ENCODE measurements at places on chromosomes 11 and 22.

GRCh38 chr11:74860743-74861142 is 88.1 kb downstream of the XRRA1 start:
- no peak for DNase-seq

DNA sequence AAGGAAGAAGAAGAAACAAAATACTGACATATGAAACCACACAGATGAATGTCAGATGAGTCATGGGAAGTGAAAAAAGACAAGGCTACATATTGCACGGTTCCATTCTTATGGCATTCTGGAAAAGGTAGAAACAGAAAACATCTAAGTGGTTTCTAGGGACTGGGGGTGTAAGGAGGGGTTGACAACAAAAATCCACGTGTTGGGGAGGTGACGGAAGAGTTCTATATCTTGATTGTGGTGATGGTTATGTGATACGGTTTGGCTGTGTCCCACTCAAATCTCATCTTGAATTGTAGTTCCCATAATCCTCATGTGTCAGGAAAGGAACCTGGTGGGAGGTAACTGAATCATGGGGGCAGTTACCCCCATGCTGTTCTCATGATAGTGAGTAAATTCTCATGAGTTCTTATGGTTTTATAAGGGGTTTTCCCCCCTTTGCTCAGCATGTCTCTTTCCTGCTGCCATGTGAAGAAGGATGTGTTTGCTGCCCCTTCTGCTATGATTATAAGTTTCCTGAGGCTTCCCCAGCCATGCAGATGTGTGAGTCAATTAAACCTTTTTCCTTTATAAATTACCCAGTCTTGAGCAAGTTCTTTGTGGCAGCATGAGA is 6.4 kb upstream of the ARFGAP3 start:
- peak; percentile 72 for DNase-seq

DNA sequence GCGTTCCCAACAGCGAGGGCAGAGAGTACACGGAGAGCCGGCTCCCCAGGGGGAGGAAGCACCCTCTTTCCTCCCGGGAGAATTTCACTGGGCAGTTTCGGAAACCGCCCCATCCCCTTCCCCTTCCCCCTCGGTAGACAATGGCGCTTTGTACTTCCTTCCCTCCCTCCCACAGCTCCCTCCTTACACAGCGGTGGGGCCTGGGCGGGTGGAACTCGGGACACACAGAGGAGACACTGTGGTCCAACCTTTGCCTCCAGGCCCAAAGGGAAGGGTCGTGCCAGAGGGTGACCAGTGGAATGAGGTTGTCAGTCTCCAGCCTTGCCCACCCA is 4.3 kb downstream of the SMTN start:
- no peak for DNase-seq

DNA sequence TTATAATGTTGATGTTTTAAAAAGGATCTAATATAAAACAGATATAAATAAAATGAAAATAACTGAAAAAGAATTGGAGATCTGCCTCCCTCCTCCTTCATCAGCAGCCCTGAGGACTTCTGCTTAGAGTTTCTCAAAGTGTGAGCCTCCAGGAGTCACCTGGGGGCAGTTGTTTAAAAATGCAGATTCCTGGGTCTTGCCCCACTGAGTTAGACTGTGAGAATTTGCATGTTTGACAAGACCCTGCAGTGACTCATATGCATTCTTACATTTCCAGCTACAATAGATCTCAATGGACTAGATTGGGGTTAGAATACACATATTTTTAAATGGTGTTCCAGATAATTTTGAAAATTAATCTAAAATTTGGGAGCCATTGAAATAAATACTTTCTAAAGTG is 798 bp upstream of the OOSP3 start:
- DNase-seq, result no peak

DNA sequence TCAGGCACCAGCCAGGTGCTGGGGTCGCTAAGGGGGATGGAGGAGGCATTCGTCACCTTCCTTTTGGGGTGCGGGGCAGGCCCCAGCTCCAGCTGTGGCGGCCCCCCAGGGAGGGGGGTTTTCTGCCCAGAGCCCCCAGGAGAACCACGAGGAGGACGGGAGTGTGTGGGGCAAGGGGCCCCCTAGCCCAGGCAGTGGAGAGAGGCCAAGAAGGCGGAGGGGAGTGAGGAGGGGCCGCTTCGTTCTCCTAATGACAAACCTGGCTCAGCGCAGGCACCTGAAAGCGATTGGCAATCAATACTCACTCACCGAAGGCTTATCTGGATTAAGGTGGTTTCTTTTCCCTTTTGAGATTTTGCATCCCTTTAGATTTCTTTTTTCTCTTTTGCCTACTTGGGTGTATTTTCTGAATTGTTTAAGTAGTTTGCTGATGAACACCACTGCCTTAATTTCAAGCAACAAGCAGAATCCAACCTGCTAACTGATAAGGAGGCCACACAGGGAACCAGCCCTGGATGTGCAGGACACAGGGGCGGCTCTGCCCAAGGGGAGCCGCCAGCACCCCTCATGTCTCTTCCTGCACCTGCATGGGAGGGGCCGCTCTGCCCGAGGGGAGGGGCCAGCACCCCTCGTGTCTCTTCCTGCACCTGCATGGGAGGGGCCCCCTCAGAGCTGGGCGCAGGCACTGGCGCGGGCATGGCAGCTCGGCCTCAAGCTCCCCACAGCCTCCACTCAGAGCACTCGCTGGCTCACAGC is 122.3 kb downstream of the BRD1 start:
- no peak for DNase-seq

DNA sequence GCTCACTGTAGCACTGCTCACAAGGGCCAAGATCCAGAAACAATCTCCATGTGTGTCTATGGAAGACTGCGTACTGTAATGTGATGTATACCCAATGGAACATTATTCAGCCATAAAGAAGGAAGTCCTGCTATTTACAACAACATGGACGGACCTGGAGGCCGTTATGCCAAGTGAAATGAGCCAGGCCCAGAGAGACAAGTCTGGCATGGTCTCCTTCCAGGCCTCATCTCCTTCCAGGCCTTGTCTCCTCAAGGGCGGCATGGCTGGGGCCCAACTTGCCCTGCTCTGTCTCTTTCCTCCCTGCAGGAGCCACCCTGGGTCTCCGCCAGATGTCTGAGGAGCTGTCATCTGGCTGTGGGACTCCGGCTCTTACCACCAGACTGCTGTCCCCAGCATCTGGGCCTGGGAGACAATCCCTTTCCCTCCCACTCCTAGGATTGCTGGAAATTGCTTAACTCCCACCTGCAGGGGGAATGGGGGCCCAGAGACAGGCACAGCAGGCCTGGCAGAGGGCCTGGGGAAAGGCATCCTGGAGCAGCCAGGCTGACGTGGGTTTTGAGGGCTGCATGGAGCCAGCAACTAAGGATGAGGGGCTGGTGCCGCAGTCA is 1326.6 kb downstream of the TBC1D22A start:
- DNase-seq, result no peak

Measured in bone marrow (tissue), 2 donors.